GM13977 (cell line): ENCODE measurements at places on chromosomes 6 and 20.

DNA sequence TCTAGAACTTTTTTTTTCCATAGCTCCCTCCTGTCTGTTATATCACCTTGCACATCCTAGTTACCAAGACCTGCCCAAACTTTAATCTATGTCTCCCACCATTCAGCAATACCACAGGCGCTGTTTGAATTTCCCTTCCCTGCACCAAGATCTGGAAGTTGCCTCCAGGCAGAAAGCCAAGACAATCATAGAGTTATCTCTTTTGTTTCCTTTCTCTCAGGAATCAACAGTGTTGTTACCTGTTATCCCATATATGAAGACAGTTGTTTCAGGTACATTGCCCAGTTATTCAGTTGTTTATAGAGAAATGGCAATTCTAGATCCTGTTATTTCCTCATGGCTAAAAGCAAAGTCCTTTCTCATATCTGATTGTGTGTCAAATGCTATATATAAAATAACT, 63.2 kb downstream of the PDSS2 start:
- DNase-seq = no peak

- no peak for DNase-seq
These were observed 10.9 kb downstream of the PMEPA1 start for GRCh38 chr20:57698867-57699275.

- DNase-seq = no peak
These were observed 100.0 kb downstream of the PRDM1 start for GRCh38 chr6:106186172-106186571.

GRCh38 chr6:21741221-21742109, 147.9 kb downstream of the SOX4 start:
- no peak for DNase-seq

DNA sequence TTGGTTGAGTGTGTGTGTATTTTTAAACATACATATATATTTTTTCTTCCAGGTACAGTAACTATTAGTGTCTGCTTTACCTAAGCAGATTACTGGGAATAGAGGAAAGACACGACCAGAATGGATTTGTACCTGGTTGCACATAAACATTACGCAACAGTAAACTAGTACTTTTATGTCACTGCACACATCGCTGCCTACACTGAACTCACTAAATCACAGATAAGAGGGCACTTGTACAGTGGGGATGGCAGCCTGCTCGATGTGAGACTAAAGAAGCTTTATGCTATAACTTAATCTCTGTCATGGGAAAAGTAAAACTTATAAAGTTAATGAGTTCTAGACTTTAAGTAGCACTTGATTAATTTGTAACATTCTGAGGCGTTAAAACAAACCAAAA, 89.5 kb upstream of the SIM1 start:
- no peak for DNase-seq

GRCh38 chr6:18978337-18979128, 591.4 kb downstream of the RNF144B start:
- DNase-seq = no peak

DNA sequence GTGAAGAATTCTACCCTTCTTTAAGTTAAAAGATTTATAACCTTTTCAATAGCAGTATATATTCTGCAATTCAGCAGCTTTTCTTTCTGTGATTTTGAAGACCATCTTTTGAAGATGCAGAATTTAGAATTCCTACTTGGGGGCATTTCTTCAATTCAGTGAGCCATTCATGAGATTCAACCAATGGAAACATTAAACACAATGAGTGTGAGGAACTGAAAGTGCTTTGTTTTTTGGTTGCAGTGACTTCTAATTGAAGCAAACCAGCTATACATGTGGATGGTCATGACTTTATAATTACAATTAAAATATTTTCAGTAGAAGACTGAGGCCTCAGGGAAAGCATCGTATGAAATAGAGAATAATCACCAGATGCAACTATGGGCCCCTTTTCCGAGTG, 108.3 kb downstream of the CARMIL1 start:
- DNase-seq = peak; percentile 25

DNA sequence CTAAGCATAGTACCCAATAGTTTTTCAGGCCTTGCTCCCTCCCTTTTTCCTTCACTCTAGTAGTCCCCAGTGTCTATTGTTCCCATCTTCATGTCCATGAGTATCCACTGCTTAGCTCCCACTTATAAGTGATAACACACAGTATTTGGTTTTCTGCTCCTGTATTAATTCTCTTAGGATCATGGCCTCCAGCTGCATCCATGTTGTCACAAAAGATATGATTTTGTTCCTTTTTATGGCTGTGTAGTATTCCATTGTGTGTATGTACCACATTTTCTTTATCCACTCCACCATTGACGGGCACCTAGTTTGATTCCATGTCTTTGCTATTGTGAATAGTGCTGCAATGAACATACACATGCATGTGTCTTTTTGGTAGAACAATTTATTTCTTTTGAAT, 102.9 kb downstream of the FAXC start:
- DNase-seq = no peak

DNA sequence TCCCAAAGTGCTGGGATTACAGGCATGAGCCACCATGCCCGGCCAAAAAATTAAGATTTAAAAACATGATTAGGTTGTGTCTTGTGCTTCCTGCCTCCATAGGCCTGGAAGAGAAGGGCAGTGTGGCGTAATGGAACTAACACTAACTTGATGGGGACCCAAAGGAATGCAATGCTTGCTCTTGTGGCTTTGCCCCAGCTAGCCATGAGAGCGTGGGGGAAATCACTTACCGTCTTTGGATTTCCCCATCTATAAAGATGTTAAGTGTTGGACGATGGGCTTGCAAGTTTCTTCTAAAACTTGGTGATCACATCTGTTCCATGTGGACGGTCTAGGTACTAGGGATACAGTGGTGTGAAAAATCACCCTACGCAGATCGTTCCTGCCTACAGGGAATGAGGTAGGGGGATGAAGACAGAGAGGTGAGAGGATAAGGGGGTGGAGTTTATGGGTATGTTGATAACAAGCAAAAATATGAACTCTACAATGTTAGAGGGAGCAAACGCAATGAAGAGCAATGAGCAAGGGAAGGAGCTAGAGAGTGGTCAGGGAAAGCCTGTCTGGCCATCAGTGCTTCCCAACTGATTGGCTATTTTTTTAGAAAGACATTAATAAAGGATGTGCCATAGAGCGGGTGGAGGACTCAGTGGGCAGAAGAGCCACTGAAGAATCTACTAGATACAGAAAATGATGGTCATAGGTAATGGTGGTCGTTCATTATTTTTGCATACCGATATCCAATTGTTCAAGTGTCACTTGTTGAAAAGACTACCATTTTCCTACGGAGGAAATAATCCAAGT, 165.2 kb downstream of the BCAS1 start:
- DNase-seq = no peak

GRCh38 chr6:154598399-154598798, 87.9 kb upstream of the CNKSR3 start:
- no peak for DNase-seq

DNA sequence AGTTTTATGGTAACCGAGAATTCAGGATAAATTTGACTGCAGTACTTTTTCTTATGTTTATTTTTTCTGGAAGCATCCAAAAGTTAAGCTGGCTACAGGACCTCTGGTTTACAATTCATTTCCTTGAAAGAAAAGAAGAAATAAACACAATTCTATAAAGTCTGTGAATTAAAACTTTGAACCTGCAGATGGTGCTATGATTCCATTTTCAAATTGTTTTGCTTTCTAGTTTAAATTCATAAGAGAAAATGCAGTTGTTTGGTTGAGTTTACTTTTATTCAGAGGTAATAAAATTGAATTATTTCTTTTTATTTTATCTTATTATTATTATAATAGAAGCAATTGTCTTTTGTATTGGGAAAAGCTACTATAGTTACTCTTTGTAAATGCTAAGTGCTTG, 1.8 kb upstream of the VIP start:
- DNase-seq = peak; percentile 5

- DNase-seq = no peak
These were observed 304.9 kb downstream of the TAF4 start for GRCh38 chr20:61760731-61761130.

GRCh38 chr6:125991653-125992052, 5.3 kb downstream of the TRMT11 start:
- DNase-seq = no peak

DNA sequence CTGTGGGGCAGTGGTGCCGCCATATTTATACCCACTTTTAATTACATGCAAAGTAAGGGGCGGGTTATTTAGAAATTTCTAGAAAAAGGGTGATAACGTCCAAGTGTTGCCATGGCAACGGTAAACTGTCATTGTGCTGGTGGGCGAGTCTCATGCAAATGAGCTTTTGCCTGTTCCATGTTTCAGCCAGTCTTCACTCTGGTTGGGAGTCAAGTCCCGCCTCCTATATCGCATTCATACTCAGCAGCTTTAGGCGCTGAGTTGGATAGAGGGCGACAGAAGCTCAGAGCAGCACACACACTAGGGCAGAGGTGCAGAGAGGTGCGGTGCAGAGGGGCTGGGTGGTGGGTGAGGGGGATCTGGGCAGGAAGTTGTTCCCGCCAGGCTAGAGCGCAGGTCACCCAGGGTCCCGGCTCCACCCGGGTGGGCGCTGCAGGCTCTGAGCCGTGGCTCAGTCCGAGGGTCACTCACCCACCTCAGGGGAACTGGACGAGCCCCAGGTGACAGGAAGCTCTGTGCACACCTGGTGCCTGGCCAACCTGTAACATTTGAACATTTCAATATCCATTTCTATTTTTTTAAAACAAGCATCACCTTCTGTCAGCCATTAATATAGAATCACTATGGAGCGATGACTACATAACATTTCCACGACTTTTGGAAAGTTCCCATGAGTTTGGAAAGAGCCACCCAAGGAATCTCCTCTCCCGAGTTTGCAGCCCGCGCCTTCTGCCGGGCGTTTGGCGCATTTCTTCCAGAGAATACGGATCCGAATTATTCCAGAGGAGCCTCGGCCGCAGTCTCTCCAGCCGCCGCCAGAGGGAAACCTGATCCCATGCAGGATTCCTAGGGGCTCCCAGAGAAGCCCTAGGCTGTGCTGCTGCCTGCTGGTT, 89.1 kb upstream of the PHACTR3 start:
- no peak for DNase-seq

- DNase-seq = peak; percentile 39
These were observed 99.9 kb upstream of the RIN2 start for GRCh38 chr20:19658137-19658536.

DNA sequence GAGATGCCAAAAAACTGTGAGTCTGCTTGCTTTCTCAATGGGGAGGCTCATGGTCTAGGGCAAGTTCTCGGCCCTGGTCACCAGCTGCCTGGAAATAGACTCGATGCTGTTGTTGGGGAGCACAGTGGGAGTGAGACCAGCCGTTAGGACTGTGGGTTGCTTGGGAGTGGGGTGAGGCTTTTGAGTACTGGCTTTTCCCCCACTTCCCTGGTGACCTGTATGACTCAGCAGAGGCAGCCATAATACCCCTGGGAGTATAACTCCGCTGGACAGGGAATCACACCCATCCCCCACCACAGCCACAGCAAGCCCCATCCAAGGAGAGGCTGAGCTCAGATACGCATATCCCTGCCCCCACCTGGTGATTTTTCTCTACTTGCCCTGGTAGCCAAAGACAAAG, 48.9 kb upstream of the OGFRL1 start:
- DNase-seq = no peak

DNA sequence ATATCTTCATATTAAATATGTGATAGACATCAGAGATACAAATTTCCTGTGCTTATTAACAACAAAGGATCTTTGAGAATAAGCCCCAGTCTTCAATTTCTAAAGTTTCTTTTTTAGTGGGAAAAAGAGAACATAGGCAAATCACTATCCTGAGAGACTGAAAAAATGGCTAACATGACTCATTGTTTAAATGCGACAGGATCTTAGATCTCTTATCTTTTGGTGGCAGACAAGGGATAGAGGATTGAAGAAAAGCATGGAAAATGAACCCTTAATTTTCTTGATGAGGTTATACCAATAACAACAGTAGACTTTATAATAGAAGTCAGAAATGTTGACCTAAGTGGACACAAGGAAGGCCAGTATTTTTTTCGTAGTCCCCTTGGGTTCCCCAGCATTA, 178.6 kb upstream of the MAP3K7 start:
- DNase-seq = no peak

DNA sequence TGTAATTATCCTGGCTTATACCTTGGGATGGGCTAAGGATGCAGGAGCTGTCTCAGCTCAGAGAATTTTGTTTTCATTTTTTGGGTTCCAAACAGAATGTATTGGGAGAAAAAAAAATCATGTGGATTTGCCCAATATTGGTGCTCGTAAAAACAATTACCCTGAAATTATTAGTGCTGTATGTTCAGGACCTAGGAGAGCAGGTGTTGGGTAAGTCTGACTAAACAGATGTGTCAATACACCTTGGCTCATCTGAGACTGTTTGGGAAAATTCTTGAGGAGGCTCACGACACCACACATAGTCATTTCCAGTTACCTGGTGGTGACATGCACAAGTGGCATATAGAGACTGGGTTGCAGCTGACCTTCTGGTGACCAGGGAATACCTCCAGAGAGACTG, 802.1 kb upstream of the FLRT3 start:
- no peak for DNase-seq

- DNase-seq = no peak
These were observed 133.8 kb downstream of the PRND start for GRCh38 chr20:4855555-4855954.

- DNase-seq = no peak
These were observed 742.7 kb upstream of the SLC35B3 start for GRCh38 chr6:9178071-9178470.

DNA sequence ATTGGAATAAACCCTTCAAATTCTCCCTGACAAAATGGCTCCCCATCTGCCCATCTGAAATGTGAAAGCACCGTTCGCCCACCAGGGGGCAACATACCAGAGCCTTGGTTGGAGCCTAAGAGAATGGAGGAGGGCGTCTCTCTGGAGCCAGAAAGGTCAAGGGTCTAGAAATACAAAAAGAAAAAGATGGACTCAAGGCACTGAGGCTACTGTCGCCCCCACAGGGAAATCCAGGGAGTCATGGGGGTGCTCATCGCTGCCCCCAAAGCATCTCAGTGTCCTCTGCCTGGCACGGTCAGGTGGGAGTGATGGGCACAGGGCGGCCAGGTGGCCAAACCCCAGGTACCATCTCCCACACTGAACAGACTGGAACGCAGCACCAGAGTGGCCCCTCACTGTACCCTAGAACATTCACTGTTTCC, 136.3 kb downstream of the ZMYND8 start:
- peak; percentile 59 for DNase-seq
